ENCODE measurements at places on chromosomes 4 and X.
A peak's percentile ranks its signal among the peaks of the same experiment; 100 is the strongest.

DNA sequence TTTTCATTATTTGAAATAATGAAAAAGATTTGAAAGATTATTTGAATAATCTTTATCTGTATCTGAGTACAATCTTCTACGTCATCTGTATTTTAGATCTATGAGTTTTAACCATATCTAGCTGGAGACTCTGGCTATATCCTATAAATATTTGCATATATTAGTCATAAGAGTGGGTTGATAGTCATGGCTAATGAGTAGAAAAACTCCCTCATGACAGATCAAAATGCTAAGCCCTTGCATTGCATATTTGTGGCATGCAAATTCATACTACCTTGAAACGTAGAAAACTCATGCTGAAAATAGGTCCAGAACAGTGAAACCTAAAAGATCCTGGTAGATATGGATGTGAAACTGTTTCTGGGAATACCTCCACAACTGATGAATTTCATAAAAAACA is 291.3 kb downstream of the GALNTL6 start:
- DNase-seq: no peak

DNA sequence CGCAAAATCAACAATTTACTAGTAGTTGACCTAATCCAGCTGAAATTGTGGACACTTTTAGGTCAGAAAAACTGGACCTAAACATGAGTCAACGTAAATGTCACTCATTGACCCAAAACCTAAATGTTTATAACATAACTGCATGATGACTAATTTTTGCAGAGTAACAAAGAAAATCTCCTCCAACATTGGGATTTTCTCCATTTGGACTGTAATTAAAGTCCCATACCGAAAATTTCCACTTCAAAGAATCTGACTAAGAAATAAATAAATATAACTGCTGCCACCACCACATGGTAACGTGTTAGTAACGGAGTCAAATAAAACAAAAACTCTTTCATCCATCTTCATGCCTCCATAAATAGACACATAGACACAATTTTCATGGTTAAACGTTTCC is 1.9 kb downstream of the ADGRA3 start:
- no peak for DNase-seq

DNA sequence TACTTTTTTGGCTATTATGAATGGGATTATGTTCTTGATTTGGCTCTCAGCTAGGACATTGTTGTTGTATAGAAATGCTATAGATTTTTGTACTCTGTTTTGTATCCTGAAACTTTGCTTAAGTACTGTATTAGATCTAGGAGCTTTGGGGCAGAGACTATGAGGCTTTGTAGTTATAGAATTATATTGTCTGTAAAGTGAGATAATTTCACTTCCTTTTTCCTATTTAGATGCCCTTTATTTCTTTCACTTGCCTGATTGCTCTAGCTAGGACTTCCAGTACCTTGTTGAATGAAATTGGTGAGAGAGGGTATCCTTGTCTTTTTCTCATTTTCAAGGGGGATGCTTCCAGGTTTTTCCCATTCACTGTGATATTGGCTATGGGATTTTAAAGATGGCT is 28.1 kb downstream of the ADAM29 start:
- DNase-seq: no peak

- DNase-seq: no peak
These were observed 49.5 kb downstream of the METTL14 start for GRCh38 chr4:118734491-118735205.

DNA sequence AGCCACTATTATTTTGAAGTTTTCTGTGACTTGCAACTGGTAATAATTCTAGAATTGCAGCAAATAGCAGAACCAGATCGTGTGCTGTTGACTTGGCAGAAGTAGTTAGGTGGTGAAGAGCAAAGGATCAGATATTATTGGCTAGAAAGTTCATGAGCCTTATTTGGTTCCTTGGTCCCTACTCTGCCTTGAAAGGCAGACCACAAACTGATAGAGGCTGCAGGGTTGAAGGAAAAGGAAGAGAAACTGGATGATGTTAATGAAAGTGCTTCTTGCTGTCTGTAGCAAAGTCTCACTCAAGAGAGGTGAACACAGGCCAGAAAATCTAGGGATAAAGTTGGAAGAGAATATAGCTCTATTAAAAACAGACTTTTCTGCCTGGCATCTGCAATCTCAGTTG is 41.2 kb upstream of the RNF150 start:
- no peak for DNase-seq

GRCh38 chrX:20988118-20988517 is 386.1 kb upstream of the CNKSR2 start:
- no peak for DNase-seq

GRCh38 chr4:30610361-30610760 is 109.8 kb upstream of the PCDH7 start:
- DNase-seq: no peak

DNA sequence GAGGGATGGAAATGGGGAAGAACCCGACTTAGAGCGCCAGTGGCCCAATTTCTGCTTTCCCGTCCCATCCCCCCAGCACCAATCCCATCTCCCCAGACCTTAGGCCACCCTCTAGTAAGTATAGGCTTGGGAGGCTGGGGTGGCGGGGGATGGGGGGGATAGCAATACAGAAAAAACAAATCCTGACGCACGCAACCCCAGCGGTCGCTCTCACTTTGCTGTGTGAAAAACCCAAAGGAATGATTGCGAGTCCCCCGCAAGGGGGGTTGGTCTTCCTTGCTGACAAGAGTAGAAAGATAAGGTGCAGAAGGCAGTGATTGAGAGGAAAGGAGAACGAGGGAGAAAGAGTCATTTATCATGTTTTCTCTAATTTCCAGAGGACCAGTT is 863 bp downstream of the CPE start:
- peak; percentile 34 for DNase-seq

GRCh38 chr4:151287409-151287808 is 10.4 kb downstream of the PRSS48 start:
- DNase-seq: no peak

- no peak for DNase-seq
These were observed 98.4 kb downstream of the PHKA2 start for GRCh38 chrX:18885328-18886004.

DNA sequence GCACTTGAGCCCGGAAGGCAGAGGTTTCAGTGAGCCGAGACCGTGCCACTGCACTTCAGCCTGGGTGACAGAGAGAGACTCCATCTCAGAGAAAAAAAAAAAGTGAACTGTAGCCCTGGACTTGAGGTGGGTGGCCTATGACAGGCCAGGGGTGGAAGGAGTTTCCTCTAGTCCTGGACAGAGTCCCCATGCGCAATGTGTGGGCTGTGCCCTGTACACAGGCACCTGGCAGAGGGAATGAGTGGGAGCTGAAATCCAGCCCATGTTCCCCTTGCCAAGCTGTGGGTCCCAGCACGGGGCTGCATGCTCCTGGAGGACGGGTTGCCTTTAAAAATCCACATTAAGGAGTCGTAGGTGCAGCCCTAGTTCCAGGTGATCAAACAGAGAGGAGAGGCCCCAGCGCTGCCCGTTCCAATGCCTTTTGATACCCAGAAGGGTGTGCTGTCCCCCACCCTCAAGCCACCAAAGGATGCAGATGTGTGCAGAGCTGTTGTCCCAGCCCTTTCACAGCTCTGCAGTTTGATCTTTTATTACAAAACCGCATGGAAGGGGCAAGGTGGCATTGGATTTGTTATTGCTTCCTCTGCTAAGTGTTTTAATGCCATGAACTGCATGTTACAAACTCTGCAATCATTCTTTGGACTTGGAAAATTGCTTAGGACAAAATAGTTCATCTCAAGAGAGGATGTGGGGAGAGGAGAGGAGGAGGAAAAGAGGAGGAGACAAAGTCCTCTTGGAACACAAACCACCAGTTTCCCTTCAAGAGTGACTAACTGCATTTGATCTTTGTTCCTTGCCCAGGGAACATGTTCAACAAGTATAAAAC is 38.0 kb upstream of the PDK3 start:
- DNase-seq: no peak

- no peak for DNase-seq
These were observed 85.3 kb downstream of the HCCS start for GRCh38 chrX:11196476-11196875.

- no peak for DNase-seq
These were observed 49.5 kb downstream of the GPM6A start for GRCh38 chr4:175762582-175762981.

GRCh38 chr4:2337896-2338295 is 76.0 kb upstream of the MXD4 start:
- no peak for DNase-seq

DNA sequence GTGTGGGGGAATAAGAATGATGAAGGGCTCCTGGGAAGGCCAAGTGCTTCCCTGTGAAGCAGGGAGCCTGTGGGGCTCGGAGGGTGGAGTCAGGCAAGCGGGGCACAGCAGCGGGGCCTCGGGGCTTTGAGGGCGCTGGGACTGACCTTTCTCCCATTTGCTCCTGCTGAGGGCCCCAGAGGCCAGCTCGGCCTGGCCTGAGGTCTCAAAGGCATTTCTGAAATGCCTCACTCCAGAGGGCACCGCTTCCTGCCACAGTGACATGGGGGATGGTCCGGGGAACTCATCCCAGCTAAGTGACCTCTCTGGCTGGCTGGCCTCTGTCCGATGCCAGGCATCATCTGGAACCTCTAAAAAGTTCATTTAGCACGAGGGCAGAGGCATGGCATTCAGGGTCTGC is 98.8 kb upstream of the STX18 start:
- DNase-seq: no peak

DNA sequence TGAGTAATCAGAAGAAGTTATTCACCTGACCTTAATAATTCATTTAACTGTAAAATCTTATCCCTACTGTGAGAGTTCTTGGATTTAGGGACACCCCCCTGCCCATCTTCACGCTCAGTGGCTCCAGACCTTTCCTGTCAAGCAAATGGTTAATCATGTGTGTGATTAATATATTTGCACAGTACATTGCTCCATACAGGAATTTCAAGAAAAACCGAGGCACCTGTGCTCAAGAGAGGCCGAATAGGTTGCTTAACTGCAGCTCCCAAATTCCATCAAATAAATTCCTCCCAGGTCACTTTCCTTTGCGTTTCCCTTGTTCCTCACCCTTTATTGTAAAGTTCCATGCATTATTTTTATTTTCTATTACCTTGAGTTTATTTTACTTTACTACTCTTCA is 119.5 kb downstream of the STOX2 start:
- no peak for DNase-seq

DNA sequence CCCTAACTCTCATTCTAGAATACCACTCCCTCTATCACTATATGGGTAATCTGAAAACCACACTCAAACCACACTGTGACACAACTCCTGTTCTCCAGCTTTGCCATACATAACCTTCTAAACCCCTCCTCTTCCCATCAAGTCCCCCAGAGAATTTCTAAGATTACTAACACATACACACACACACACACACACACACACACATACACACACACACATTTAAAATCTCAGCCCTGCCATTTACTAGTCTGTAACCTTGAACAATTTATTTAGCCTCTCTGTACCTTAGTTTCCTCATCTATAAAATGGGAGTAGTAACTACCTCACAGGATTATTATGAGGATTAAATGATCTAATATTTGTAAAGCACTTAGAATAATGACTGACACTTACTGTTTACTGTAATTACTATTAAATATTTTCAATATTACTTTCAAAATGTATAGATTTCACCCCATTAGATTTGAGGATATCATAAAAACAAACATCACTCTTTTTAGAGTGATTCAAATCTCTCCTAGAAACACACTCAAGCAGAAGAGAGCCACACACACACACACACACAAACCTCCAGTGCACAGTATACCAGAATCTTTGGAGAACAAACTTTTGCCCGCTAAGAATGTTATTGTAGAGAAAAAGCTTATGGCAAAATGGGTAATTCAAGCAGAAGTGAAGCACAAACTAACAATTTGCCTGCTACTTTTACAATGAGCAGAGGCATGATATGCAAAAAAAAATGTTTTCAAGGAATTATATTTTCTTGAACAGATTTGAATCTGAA is 3.8 kb downstream of the ANKRD50 start:
- no peak for DNase-seq

- no peak for DNase-seq
These were observed 20.6 kb downstream of the GAB1 start for GRCh38 chr4:143357161-143357845.

DNA sequence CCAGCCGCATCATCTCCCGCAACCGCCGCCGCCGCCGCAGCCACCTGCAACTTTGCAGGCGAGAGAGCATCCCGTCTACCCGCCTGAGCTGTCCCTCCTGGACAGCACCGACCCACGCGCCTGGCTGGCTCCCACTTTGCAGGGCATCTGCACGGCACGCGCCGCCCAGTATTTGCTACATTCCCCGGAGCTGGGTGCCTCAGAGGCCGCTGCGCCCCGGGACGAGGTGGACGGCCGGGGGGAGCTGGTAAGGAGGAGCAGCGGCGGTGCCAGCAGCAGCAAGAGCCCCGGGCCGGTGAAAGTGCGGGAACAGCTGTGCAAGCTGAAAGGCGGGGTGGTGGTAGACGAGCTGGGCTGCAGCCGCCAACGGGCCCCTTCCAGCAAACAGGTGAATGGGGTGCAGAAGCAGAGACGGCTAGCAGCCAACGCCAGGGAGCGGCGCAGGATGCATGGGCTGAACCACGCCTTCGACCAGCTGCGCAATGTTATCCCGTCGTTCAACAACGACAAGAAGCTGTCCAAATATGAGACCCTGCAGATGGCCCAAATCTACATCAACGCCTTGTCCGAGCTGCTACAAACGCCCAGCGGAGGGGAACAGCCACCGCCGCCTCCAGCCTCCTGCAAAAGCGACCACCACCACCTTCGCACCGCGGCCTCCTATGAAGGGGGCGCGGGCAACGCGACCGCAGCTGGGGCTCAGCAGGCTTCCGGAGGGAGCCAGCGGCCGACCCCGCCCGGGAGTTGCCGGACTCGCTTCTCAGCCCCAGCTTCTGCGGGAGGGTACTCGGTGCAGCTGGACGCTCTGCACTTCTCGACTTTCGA is 654 bp downstream of the ATOH1 start:
- no peak for DNase-seq

- DNase-seq: no peak
These were observed 171.8 kb downstream of the HNRNPD start for GRCh38 chr4:82201805-82202641.

DNA sequence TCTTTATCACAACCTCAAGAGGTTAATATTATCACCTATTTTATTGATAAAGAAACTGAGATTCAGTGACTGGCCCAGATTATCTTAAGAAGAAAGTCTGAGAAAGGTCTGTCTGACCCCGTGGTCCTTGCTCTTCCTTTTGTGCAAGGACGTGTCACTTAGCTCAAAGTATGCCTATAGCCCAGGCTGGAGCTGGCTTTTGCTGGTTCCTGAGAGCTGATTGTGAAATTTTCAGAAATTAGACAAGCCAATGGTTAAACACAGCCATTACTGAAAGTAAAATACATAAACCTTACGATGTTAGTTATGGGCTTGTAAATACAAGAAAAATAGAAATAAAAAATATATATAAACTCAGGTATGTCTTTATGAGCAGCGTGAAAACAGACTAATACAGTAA is 70.1 kb downstream of the CHRNA9 start:
- DNase-seq: no peak

- no peak for DNase-seq
These were observed 97.2 kb downstream of the CPZ start for GRCh38 chr4:8689741-8690140.

- DNase-seq: no peak
These were observed 2.8 kb downstream of the CMC4 start for GRCh38 chrX:155068165-155068564.

- no peak for DNase-seq
These were observed 840.8 kb upstream of the HTR2C start for GRCh38 chrX:113743069-113743468.
